ENCODE measurements at places on chromosomes 5 and 9.
A peak's percentile ranks its signal among the peaks of the same experiment; 100 is the strongest.

- no peak for DNase-seq
- no peaks in the 10 kb centered on the region for H3K36me3 ChIP-seq
- no peak overlapping the region for H3K4me3 ChIP-seq
Measured at GRCh38 chr9:27436234-27436633, 87.9 kb upstream of the IFNK start.

DNA sequence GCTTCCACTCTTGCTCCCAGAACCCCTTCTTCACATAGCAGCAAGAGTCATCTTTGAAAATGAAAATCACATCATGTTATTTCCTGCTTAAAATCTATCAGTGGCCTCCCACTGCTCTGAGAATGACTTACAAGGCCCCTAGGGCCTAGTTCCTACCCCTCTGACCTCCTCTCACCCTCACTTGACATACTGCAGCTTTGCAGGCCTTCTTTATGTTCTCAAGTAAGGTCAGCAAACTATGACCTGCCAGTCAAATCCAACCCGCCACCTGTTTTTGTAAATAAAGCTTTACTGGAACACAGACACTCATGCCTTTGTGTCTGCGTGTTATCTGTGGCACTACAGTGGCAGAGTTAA, 185.7 kb downstream of the NR3C1 start:
- no peak overlapping the region for H3K4me3 ChIP-seq
- DNase-seq, result no peak
- peak overlapping the region; percentile 78 for H3K27ac ChIP-seq
- H3K36me3 ChIP-seq, result peaks cover 25% of the 10 kb centered on the region

- peaks cover 35% of the 10 kb centered on the region for H3K4me1 ChIP-seq
- H3K4me3 ChIP-seq, result peak within 1 kb of the TSS; percentile 92
- peak; percentile 73 for DNase-seq
Measured at GRCh38 chr5:178113141-178113787, at the start of gene N4BP3. TSS of gene N4BP3 (plus strand) at chr5:178113532. CDS start at chr5:178119584, 6,052 bp downstream.

DNA sequence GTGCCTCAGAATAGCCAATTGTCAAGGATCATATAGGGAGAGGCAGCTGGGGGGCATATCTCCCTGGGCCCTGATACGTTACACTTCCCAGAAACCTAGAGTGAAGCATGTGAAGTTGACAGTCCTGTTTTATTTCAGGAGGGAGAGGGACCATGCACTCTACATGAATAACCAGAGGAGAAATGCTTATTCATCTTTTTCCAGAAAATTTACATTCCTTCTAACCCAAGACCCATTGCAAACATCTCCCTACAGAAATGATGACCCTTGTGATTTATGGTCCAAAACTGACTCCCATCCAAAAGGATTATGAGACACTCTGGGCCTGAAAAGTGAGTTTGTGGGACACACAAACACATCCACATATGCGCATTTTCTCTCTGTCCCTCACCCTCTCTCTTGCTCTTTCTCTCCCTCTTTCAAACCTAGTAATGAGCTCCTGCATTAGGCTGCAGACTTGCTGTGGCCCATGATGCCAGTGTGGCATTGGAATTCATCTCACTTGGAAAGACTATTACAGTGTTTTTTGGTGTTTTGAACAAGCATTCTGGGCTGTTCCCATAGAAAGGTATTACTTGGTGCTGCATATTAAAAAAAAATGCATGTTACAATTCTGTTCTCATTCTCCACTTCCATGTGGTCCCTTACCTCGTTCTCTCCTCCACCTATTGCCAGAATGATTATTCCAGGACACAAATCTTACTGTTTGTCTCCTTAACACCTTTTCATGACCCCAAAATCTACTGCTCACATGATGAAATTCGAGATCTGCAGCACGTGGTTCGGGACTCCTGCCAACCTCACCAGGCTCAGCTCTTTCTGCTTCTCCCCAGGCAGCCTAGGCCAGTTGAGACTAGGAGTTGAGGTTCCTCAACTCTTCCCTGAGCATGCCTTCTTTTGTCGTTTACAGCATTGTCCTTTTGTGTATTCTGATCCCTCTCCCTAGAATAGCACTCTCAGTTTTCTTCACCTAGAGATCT, 451.3 kb upstream of the KLF4 start:
- no peak for DNase-seq
- H3K4me1 ChIP-seq, result no peaks in the 10 kb centered on the region
- H3K36me3 ChIP-seq, result no peaks in the 10 kb centered on the region
- no peak overlapping the region for H3K27ac ChIP-seq
- no peaks in the 10 kb centered on the region for H3K27me3 ChIP-seq

GRCh38 chr5:37844009-37844408, 4.2 kb upstream of the GDNF start:
- no peak overlapping the region for H3K27ac ChIP-seq
- H3K4me1 ChIP-seq, result no peaks in the 10 kb centered on the region
- no peaks in the 10 kb centered on the region for H3K36me3 ChIP-seq
- peaks cover 57% of the 10 kb centered on the region for H3K27me3 ChIP-seq
- H3K4me3 ChIP-seq, result no peak overlapping the region
- DNase-seq, result no peak

DNA sequence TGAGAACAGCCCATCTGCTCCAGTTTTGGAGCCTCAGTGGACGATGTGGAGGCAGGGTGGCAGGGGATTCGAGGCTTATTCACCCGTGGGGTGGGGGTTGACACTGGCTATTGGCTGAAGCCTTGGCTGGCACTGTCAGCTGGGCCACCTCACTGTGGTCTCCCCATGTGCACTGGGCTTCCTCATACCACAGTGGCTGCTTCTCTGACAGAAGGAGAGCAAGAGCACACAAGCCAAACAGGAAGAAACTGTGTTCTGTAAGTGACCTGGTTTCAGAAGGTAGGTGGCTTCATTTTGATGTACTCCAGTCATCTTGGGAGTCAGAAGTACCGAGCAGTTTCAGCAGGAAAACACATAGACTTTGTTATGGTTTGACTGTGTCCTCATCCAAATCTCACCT, 24.7 kb upstream of the CTNND2 start:
- no peak overlapping the region for H3K4me3 ChIP-seq
- no peak for DNase-seq
- H3K4me1 ChIP-seq, result no peaks in the 10 kb centered on the region
- H3K27me3 ChIP-seq, result no peaks in the 10 kb centered on the region

- no peak for DNase-seq
- no peak overlapping the region for H3K27ac ChIP-seq
- H3K4me1 ChIP-seq, result no peaks in the 10 kb centered on the region
- H3K36me3 ChIP-seq, result no peaks in the 10 kb centered on the region
Measured at GRCh38 chr9:18384066-18384465, 89.9 kb upstream of the ADAMTSL1 start.

DNA sequence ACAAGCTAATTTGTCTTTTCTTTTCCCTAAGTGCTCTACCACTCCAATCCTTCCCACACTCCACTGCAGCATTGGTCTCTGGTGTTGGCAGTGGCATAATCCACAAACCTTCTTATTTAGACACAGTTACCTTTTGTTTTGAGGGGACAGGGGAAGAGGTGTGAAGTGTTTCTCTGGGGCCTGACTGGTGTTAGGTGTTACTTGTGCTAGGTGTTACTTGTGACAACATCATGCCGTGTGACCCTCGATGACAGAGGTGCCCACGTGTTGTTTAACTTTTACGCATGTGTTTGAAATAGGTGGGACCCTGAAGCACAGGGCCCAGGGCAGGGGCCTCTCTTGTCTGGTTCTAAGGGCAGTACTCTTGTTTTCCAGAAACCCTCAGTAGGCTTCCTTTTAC, 70.5 kb upstream of the SPRY4 start:
- no peak overlapping the region for H3K27ac ChIP-seq
- peaks cover 4% of the 10 kb centered on the region for H3K4me1 ChIP-seq
- DNase-seq, result no peak
- peaks cover 21% of the 10 kb centered on the region for H3K27me3 ChIP-seq
- no peak overlapping the region for H3K4me3 ChIP-seq

DNA sequence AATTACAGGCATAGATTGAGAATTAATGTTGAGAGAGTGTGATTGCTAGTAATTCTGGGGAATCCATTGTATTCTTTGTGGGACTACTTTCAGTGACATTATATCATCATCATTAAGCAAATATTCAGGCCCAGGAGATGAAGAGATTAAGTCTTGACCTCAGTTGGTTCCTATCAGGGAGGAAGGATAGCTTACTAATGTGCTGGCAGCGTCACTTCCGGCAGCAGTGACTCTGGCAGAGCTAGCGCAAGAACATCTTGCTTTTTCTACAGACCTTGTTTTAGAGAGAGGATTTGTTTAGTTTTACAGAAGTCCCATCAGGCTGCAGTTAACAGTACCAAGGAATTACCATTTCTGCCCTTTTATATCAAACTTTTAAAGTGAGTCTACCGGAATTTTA, 20.3 kb downstream of the OSTF1 start:
- DNase-seq, result no peak
- H3K4me3 ChIP-seq, result no peak overlapping the region
- peaks cover 56% of the 10 kb centered on the region for H3K4me1 ChIP-seq
- H3K36me3 ChIP-seq, result peaks cover 14% of the 10 kb centered on the region
- no peaks in the 10 kb centered on the region for H3K27me3 ChIP-seq
- H3K27ac ChIP-seq, result peak overlapping the region; percentile 38

DNA sequence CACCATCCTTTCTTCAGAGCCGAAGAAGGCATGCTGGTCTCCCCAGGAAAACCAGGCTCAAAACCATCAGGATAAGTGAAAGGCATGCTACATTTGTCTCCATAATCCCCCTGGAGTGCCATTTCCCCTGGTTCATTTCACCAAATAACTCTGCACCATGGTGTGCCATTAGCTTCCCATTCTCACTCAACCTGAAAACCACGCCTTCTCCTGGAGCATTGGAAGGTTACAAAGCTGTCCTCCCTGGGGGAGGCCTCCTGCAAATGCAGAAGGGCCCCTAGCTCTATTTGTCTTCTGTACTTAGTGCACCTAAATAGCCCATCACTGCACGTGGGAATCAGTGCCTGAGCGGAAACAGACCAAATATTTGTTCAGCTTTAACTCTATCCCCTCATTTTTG, 90.2 kb upstream of the ICE1 start:
- H3K27me3 ChIP-seq, result peaks cover 3% of the 10 kb centered on the region
- no peak overlapping the region for H3K4me3 ChIP-seq
- H3K4me1 ChIP-seq, result no peaks in the 10 kb centered on the region
- H3K27ac ChIP-seq, result no peak overlapping the region

DNA sequence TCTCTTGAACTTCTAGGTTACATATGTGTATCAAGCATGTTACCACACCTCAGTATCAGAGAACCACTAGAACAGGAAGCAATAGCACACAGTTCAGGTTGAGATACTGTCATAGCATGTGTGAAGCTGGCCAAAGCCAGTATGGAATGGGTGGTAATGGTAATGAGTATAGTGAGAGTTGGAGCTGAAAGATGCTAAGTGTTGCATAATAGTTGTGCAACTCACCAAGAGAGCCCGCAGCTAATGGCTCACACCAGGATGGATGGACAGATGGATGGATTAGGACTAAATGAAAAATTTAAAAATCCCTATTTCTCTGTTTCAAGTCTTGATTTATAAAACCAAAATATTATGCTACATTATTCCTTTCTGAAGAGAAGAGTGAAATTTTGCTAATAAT, 53.4 kb upstream of the KCNN2 start:
- H3K4me1 ChIP-seq, result no peaks in the 10 kb centered on the region
- DNase-seq, result no peak

- H3K27ac ChIP-seq, result no peak overlapping the region
- no peak for DNase-seq
- no peaks in the 10 kb centered on the region for H3K4me1 ChIP-seq
- H3K4me3 ChIP-seq, result no peak overlapping the region
Measured at GRCh38 chr5:170508660-170509347, 5.0 kb downstream of the KCNIP1 start.

- DNase-seq, result no peak
- H3K4me1 ChIP-seq, result peaks cover 12% of the 10 kb centered on the region
- peaks cover 6% of the 10 kb centered on the region for H3K36me3 ChIP-seq
- no peak overlapping the region for H3K4me3 ChIP-seq
- H3K27ac ChIP-seq, result no peak overlapping the region
Measured at GRCh38 chr5:78781611-78782286, 133.2 kb upstream of the LHFPL2 start.

GRCh38 chr5:98425640-98426039, 347.8 kb upstream of the RGMB start:
- no peak for DNase-seq
- no peaks in the 10 kb centered on the region for H3K27me3 ChIP-seq
- H3K4me3 ChIP-seq, result no peak overlapping the region
- H3K4me1 ChIP-seq, result no peaks in the 10 kb centered on the region
- H3K36me3 ChIP-seq, result no peaks in the 10 kb centered on the region
- no peak overlapping the region for H3K27ac ChIP-seq

- H3K27me3 ChIP-seq, result peaks cover 1% of the 10 kb centered on the region
- no peaks in the 10 kb centered on the region for H3K36me3 ChIP-seq
- DNase-seq, result no peak
Measured at GRCh38 chr5:74468421-74468820, 172.1 kb downstream of the ENC1 start.

GRCh38 chr5:178389796-178390195, 157.2 kb upstream of the PHYKPL start:
- H3K27ac ChIP-seq, result no peak overlapping the region
- no peak overlapping the region for H3K4me3 ChIP-seq
- peaks cover 54% of the 10 kb centered on the region for H3K27me3 ChIP-seq
- no peak for DNase-seq
- peaks cover 2% of the 10 kb centered on the region for H3K36me3 ChIP-seq

GRCh38 chr5:103476811-103477210, 85.8 kb downstream of the NUDT12 start:
- no peak overlapping the region for H3K4me3 ChIP-seq
- peaks cover 37% of the 10 kb centered on the region for H3K27me3 ChIP-seq
- DNase-seq, result no peak

- H3K27ac ChIP-seq, result no peak overlapping the region
- no peaks in the 10 kb centered on the region for H3K27me3 ChIP-seq
- H3K36me3 ChIP-seq, result no peaks in the 10 kb centered on the region
- H3K4me1 ChIP-seq, result no peaks in the 10 kb centered on the region
- no peak overlapping the region for H3K4me3 ChIP-seq
Measured at GRCh38 chr5:131942016-131942415, 3.4 kb downstream of the MEIKIN start.

- no peak for DNase-seq
- no peak overlapping the region for H3K4me3 ChIP-seq
- no peaks in the 10 kb centered on the region for H3K36me3 ChIP-seq
- H3K27me3 ChIP-seq, result peaks cover 66% of the 10 kb centered on the region
Measured at GRCh38 chr9:38108326-38108725, 39.3 kb upstream of the SHB start.

DNA sequence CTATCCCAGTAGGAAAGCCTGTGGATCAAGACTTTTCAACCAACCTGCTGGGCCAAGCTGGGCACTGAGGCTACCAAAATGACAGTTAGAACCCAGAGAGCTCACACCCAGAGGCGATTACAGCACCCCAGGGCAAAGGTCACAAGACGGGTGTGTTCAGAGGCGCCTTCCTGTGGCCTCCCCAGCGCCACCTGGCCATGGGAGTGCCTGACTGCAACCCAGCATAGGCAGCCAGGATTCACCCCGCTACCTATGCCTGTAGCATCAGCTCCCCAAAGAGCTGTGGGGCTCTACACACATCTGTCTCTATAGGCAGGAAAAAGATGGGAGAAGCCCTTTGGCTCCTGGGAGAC, 33.5 kb downstream of the PDGFRB start:
- H3K4me1 ChIP-seq, result peaks cover 6% of the 10 kb centered on the region
- no peak for DNase-seq
- H3K27ac ChIP-seq, result no peak overlapping the region
- H3K4me3 ChIP-seq, result no peak overlapping the region

Data from central memory CD8-positive, alpha-beta T cell (primary cell).